WERI-Rb-1 (cell line): ENCODE measurements at places on chromosomes 7 and 10.

GRCh38 chr7:32890010-32890792 lies 1.4 kb downstream of the KBTBD2 start:
- DNase-seq = no peak

DNA sequence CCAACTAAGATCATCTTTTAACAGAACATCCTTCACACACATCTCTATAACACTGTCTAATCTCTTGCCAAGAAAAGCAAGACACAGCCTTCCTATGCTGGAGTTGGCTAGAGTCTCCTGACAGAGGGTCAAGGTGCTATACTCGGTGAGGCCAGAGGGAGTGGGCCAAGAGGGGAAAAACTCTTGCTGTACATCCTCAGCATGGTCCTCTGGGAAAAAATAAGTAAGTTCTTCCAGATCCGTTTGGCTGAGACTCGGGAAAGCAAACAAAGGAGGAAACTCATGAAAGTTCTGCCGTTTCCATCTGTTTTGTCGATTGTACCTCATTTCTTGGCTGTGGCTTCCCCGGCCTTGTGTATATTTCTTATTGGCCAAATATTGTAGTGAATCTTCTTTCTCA lies 33.9 kb downstream of the VWDE start:
- no peak for DNase-seq

GRCh38 chr7:31647511-31647910 lies 39.5 kb upstream of the PPP1R17 start:
- DNase-seq = no peak

- no peak for DNase-seq
These were observed 19.8 kb downstream of the DNAJB12 start for GRCh38 chr10:72334825-72335393.

GRCh38 chr7:157952050-157952667 lies 615.4 kb downstream of the DNAJB6 start:
- no peak for DNase-seq

GRCh38 chr7:150919160-150919559 lies 59.0 kb downstream of the KCNH2 start:
- no peak for DNase-seq

DNA sequence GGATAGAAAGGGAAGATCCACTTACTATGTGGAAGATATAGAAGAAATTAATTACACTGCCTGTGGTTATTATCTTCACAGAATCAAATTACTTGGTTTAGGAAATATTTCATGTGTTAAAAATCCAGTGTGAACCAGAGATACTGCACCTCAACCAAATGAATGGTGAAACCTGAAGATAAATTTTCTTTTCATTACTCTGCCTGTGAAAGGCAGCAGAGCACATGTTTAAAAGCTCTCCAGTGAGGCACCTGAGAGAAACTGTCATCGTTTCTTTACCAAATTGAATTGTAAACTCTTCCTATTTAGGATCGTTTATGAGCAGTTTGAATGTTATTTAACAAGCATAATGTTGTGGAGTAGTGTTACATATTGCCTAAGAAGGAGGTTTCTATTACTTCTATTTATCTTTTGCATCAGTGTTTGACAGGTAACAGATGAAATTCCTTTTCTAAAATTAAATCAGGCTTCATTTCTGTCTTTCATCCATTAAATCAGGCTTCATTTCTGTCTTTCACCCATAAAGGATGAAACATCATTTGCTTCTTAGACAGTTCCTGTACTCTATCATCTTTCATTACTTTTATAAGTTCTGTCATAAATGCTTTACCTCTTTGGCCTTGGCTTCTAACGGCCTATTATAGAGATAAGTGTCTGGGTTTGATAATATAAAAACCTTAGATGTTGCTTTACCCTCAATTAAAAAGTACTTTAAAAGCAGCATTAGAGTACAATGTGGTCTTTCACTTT lies 266.6 kb downstream of the NXPH1 start:
- DNase-seq = no peak

- no peak for DNase-seq
These were observed 121.8 kb downstream of the KMT2C start for GRCh38 chr7:152313831-152314604.
